ENCODE measurements at places on chromosomes 1 and 21. TPM values are rescaled to one million over a fixed set of nuclear protein-coding genes. Genes with fewer than 3 reads are reported as not detected.
A peak's percentile ranks its signal among the peaks of the same experiment; 100 is the strongest.

DNA sequence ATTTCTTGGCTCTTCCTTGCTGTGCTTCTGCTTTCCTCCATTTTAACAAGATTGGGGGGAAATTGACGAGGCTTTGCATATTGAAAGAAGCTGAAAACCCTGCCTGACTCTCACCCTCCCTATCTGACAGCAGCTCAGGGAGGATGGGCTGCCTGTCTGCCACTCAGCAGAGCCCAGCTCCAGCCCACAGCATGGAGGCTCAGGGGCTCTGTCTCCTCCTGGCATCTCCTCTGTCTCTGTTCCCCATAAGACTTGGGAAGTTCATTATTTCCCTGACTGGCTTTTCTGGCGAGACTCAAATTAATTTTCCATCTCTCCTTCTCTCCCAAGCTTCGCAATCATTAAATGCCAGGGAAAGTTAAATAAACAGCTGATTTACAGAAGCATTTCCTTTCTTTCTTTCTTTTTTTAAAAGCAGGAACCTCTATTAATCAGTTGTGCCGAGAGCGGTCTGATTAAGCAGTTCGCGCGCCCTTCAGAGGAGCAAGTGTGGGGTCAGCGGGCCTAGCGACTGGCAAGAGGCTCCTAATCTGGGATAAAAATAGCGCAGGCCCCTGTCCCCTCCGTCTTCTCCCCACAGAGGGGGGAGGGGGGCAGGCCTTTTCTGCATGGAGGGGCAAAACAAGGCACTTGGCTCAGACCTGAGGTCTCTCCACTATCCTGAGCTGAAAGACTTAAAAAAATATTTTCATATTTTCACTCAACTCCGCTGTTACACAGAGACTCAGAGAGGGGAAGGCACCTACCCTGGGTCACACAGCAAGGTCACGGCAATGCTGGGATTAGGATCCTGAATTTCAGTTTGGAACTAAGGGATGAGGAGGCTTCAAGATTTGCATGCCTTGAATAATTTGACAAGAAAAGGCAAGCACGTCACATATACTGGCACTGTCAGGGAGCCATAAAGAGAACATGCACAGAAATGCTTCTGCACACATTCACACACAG lies 170.4 kb downstream of the ACTL8 start:
- DNase-seq, result peak; percentile 57

Gene CLIC6
- polyA plus RNA-seq, result 0.14 TPM

DNA sequence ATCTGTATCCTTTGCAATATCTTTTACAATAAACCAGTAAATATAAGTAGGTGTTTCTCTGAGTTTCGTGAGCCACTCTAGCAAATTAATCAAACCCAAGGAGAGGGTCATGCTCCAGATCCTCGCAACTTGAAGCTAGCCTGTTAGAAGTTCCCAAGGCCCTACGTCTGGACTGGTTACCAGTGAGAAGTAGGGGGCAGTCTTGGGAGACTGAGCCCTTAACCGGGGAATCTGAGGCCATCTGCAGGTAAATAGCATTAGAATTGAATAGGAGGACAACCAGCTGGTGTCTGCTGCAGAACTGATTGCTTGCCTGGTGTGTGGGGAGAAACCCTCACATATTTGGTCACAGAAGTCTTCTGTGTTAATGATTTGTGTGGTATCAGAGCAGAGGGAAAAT lies 190.5 kb downstream of the RYR2 start:
- DNase-seq, result no peak

- no peak for DNase-seq
Measured at GRCh38 chr21:15442743-15443469, 286.9 kb upstream of the USP25 start.

Gene ATAD3C
- 10.3 TPM for polyA plus RNA-seq

Gene C1orf226
- 7.8 TPM for polyA plus RNA-seq

DNA sequence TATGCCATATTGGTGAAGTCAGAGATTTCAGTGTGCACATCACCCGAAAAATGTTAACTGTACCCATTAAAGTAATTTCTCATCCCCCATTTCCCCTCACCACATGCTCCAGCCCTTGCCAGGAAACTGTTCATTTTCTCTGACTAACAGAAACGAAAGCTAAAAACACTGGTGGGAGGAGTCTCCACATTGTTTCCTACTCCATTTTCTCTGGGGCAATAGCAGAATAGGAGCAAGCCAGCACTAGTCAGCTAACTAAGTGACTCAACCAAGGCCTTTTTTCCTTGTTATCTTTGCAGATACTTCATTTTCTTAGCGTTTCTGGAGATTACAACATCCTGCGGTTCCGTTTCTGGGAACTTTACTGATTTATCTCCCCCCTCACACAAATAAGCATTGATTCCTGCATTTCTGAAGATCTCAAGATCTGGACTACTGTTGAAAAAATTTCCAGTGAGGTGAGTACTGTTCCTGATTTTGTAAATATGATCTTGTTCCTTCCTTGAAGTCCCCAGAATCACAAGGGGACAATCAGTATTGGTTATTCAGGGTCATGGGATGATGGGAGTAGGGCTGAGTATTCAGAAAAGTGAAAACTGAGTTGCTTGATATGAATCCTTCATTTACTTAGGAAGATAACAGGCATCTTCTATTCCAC lies at the start of gene IFI16:
Gene IFI16 (plus strand): TSS at position 204 of the 658 bp plus-strand sequence. CDS start 4,774 bp downstream, outside the sequence.
- no peak for DNase-seq

DNA sequence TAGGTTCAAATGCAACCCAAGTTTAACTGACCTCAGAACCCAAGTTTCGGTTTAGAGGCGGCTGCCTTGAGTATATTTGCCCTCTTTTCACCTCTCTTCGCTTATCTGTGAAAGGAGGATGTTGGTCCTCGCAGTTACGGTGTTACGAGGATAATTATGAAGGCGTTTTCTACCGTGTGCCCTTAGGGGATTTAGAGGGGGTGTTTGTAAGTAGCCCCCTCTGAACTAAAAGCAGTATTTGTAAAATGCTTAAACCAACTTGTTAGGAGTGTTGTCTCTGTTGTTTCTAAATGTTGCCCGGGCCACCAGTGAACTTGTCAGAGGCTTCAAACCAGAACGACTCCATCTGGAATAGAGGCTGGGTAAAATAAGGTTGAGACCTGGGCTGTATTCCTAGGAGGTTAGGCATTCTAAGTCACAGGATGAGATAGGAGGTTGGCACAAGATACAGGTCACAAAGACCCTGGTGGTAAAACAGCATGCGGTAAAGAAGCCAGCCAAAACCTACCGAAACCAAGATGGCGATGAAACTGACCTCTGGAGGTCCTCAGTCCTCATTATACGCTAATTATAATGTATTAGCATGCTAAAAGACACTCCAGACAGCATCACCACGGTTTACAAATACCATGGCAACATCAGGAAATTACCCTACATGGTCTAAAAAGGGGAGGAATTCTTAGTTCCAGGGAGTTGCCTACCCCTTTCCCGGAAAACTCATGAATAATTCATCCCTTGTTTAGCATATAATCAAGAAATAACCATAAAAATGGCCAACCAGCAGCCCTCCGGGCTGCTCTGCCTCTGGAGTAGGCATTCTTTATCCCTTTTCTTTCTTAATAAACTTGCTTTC lies 1.0 kb upstream of the PSRC1 start:
- DNase-seq, result peak; percentile 77

Gene CBS
- 31.2 TPM for polyA plus RNA-seq

DNA sequence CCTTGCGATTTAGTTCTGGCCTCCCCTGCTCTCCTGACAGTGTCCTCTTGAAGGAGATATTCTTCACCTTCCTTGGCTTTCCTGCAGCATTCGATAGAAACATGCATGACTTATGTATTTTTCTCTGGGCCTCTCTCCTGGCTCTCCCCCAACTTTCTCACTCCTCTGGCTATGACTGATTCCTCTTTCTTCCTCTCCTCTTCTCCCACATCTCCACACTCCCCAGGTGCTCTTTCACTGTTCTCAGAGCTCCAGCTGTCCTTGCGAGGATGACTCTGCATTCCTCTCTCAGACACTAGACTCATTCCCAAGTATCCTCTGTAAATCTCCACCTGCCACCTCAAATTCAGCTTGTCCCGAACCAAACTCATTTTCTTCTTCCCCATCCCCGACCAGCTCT lies 18.0 kb downstream of the LRRC42 start:
- no peak for DNase-seq

- no peak for DNase-seq
Measured at GRCh38 chr1:79852004-79852403, 845.5 kb upstream of the ADGRL4 start.

Gene UBASH3A
- polyA plus RNA-seq, result not detected

DNA sequence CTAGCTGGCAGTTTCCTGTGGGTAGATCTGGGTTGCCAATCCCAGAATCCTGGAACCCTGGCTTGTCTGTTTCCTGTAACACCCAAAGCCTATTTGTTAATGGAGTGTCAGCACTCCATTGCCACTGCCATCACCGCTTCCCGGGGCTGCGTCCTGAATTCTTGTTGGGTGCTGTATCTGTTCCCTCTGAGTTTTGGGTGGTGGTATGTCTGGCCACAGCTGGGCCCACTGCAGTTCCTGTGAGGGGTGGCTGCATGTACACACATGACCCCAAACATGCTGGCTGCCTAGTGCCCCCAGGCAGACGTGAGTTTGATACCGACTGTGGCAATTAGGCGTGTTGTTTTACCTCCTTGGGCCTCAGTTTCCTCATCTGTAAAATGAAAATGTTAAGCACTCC lies 29.3 kb downstream of the NAV1 start:
- no peak for DNase-seq

- no peak for DNase-seq
Measured at GRCh38 chr1:87723193-87723592, 394.5 kb downstream of the LMO4 start.

DNA sequence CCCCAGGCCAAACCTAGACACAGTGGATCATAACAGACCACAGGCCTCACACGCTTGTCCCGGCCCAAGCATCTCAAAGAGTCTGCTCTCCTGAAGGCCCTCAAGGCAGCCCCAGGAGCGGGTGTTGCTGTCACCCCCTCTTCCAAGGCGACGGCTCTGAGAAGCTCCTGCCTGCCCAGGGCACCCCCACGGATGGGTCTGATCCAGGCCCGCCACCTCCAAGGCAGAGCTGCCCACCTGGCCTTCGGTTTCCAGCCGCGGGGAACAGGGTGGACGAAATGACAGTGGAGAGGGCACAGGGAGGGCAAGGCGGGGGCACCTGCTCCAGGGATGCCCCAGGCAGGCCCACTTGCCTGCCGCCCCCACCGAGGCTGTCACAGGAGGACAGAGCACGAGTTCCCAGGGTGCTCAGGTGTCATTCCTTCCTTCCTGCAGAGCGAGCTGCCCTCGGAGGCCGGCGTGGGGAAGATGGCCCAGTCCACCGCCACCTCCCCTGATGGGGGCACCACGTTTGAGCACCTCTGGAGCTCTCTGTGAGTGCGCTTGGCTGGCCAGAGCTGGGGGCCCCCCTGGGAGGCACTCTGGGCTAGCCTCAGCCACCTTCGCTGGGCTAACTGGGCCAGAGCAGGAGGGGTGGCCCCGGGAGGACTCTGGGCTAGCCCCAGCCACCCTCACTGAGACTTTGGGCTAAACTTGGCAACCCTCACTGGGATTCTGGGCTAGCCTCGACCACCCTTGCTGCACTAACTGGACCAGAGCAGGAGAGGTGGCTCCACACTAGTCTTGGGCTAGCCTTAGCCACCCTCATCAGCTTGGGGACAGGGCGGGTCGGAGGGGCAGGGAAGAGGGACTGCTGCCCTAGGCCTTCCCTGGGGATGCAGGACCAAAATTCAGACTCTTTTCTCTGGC lies 29.8 kb downstream of the TP73 start:
- DNase-seq, result no peak

GRCh38 chr1:225652729-225653462 lies at the start of gene ENAH:
Gene ENAH, minus strand, starts transcription at chr1:225653123. Its CDS starts 433 bp downstream, at chr1:225652690.
- DNase-seq, result peak; percentile 94

DNA sequence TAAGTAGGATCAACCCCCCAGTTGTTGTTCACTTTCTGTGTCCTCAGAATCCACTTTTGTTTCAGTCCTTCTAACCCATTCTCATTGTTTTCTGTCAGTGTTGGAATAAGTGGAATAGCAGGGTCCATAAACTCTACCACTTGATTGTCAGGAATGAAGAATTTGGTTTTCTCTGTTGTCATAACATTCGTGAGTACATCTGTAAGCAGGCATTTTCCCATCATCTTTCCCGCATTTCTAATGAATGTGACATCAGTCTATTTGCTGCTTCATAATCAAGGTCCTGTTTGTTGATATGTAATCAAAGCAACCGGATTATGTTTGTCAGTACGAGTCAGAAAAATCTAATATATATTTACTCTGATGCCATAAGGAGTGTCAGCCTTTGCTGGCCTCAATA lies 147.1 kb downstream of the KIF26B start:
- DNase-seq, result no peak

Gene PTCH2
- 0.71 TPM for polyA plus RNA-seq

Gene CHIT1
- polyA plus RNA-seq, result 0.49 TPM

GRCh38 chr1:57167997-57168396 lies 202.2 kb upstream of the C8B start:
- no peak for DNase-seq

Gene SYCP1
- polyA plus RNA-seq, result not detected

DNA sequence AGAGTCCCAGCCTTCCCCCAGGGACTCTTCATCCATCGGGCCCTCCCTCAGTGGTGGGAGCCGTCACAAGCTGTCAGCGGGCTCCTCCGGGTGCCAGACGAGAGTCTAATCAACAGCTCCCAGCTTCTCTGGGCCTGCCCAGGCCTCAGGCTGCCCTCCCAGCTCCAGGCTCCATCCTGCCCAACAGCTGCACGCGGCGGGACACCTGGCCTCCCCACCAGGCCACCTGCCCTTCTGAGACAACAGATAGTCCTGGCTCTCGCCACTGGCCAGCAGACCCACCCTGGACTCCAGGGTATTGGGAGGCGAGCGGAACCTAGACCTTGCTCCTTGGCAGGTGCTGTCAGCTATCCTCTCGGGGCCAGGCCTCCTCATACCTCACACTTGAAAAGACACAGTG lies 3.1 kb downstream of the WNT4 start:
- peak; percentile 27 for DNase-seq

- DNase-seq, result no peak
Measured at GRCh38 chr1:35046730-35047129, 15.0 kb upstream of the ZMYM6 start.

GRCh38 chr1:43473463-43473862 lies 19.7 kb upstream of the HYI start:
- DNase-seq, result no peak

Gene OPTC
- not detected for polyA plus RNA-seq

Gene TAL1
- 0.59 TPM for polyA plus RNA-seq

- DNase-seq, result no peak
Measured at GRCh38 chr21:41786509-41786987, 19.7 kb upstream of the RIPK4 start.

DNA sequence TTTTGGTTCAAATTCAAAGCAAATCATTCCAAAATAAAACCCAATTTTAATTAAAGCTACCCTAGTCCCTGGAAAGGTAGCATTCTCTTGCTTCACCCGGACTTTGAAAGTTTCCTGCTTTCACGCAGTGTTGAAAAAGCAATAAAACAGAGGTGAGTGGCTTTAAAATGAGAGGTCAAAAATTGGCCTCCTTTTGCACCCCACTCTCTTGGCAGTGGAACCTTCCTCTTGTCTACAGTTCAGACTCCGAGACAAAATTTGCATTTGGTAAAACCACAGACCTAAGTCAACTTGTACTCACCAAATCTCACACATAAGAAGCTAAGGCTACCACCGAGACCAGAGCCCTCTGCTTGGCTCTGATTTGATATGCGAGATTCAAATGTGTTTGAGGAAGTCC lies 252.7 kb downstream of the TTLL7 start:
- no peak for DNase-seq

Gene RUNX1
- polyA plus RNA-seq, result 5.0 TPM

- DNase-seq, result no peak
Measured at GRCh38 chr1:116368241-116368640, 4.8 kb upstream of the ATP1A1 start.

GRCh38 chr1:3660704-3661103 lies 8.4 kb downstream of the TP73 start:
- no peak for DNase-seq

Gene HRNR
- polyA plus RNA-seq, result not detected

All from brain (organoid and tissue), 16 donors.